ENCODE measurements at places on chromosomes 5 and 9.

DNA sequence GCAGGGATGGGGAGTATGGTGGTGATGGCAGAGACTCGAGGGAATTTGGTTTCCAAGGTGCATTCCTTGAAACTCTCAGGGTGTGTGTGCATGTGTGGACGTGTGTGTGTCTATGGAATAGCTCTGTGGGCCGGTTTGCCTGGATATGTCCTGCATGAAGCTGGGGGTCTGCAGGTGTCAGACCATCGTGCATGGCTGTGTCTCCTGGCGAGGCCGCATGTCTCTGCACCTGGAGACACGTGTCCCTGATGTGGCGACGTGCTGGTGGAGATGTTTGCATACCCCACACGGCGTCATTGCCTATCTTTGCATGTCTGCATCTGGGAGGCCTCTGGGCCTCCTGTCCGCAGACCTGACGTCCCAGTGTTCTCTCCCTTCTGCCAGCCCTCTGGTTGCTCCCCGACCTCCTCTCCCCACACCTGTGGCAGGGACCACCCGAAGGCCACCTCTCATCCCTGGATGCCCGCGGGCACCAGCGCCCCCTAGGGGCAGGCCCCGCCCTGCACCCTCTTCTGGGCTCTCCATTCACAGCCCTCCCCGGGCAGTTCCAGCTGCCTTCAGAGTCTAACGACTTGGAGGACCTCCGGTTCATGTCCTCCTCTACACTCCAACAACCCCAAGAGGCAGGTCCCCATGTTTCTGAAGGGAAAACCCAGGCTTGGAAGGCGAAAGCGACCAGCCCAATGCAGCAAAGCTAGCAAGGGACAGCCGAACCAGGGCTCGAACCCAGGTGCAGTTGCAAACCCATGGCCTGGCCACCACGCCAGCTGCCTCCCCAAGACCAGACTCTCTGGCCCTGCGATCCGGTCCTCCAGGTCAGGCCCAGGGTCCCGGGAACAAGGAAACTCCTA is 88.6 kb downstream of the LMX1B start:
- DNase-seq, result no peak

- DNase-seq, result no peak
Observed at GRCh38 chr5:177498013-177498787, 796 bp upstream of the PDLIM7 start.

DNA sequence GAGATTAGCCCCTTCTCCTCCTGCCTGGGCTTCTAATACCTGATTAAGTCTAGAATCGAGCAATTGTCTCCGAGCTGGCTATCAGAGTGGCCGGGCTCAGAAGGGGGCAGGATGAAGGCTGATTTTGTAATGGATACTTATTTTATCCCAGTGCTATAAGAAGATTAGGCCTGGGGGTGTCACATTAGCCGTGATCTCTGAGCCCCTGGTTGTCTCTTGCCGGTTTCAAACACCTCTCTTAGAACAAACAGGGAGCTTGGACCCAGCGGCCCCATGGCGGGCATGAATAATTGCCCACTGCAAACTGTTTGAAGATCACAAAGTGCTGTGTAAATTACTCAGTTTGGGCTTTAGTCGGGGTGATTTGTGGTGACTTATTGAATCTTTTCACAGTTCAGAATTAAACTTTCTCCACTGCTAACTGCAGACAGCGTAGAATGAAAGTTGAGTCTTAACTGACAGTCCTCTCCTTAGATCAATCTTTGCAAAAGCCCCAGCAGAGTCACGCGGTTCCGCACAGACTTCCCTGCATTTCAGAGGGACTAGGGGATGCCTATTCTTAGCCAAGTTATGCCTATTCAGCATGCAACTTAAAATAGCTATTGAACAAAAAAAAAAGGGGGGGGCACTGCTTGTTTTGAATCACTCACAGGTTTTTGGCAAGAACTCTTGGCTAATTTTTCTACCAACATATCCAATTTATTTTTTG is 200.6 kb upstream of the IRX1 start:
- DNase-seq, result no peak

DNA sequence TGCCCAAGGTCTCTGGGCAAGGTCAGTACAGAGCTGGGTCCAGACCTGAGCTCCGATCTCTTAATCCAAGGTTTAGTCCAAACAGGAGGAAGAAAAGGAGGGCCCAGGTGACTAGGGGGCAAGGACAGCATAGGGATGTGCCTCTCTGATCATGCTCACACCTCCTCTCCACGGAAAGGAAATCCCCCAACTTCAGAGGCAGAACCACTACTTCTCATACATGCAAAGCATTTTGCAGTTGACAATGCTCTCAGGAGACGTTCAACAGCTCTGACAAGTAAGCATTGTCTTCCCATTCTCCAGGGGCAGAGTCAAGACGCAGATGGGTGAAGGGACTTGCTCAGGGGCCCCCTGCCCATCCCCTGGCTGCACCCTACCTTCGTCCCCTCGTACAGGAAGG is 8.7 kb upstream of the CORO2A start:
- no peak for DNase-seq

- no peak for DNase-seq
Observed at GRCh38 chr9:129886226-129887174, 51.2 kb downstream of the USP20 start.

- no peak for DNase-seq
Observed at GRCh38 chr5:167587772-167588437, 703.5 kb upstream of the WWC1 start.

- DNase-seq, result no peak
Observed at GRCh38 chr5:3116366-3116765, 364.9 kb upstream of the IRX2 start.

- DNase-seq, result peak; percentile 85
Observed at GRCh38 chr9:129145841-129146292, 32.2 kb downstream of the IER5L start.

DNA sequence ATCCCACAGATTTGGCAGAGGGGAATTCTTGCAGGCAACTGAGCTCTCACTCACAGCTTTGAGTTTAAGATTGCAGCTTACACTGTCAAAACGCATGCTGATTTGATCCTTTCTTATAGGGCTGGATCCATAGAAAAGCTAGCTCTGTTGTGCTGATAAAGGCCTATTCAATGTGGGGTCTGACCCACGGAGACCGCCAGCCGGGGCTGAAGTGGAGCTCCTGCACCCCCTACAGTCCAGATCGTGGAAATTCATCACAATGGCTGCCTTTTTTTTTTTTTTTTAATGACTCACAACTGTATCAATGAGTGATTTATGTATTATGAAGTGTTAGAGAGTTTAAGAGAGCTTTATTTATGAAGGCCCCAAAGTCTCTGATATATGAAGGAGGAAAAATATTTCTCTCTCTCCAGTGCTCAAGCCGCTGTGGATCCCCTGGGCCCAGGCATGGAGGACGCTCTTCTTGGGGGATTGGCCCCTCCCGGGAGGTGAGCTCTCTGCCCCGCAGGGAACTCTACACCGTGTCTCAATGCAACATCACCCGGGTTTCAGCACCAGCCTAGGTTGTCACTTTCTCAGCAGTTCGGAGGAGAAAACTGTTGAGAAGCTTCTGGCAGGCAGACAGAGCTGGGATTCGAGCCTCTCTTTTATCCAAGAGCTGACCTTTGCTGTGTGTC is 700.2 kb downstream of the IRX1 start:
- DNase-seq, result peak; percentile 32

GRCh38 chr9:33709269-33709668 is 86.1 kb upstream of the PRSS3 start:
- DNase-seq, result no peak

DNA sequence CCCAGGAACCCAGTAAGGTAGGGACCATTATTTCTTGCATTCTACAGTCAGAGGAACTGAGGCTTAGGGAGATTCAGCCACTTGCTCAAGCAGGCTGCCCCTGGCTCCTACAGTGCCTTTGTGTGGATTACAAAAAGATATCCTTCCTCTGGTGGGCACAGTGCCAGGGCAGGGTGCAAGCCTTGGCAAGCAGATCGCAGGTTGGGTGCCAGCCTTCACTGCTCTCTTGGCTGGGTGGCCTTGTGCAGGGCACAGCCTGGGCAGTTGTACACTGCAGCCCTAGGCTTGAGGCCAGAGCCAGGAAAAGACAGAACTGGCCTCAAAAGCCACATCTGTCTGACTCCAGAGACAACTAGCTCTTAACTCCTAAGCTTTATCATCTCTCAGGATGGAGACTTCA is 15.0 kb downstream of the DOCK2 start:
- DNase-seq, result no peak

- DNase-seq, result no peak
Observed at GRCh38 chr5:141958546-141959172, 657 bp upstream of the PCDH12 start.

GRCh38 chr5:1124205-1125029 is 12.6 kb upstream of the SLC12A7 start:
- DNase-seq, result no peak

DNA sequence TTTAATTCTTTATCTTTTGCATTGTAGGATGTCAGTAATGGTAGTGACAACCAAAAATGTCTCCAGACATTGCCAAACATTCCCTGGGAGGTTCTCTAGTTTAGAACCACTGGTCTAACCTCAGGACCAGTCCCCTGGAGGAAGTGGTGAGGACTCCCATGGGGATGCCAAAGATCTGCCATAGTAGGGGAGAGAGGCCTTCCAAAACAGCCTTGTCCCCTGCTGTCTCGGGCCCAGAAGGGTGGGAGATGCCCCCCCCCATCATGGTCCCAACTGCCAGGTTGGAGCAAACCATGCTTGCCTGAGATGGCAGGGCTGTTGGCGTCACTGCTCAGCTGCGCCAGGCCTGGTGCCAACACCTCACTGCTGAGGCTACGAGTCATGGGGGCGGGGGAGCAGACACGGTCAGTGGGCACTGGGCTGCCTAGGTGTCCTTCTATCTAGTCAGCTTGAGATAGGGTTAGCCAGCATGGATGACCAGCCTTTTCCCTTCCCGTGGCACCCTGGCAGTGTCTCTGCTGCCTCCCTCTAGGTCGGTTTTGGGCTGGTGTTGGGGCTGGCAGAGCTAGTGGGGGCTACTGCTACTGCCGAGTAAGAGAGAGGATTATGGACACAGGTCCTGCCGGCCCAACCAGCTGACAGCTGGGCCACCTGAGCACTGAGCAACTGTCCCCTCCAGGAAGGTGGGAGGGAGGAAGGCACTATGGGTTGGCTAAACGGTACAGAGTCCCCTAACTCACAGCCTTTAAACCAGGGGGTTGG is 8.3 kb upstream of the CXXC5 start:
- DNase-seq, result no peak

- DNase-seq, result no peak
Observed at GRCh38 chr9:15738011-15738410, 185.2 kb downstream of the CCDC171 start.

DNA sequence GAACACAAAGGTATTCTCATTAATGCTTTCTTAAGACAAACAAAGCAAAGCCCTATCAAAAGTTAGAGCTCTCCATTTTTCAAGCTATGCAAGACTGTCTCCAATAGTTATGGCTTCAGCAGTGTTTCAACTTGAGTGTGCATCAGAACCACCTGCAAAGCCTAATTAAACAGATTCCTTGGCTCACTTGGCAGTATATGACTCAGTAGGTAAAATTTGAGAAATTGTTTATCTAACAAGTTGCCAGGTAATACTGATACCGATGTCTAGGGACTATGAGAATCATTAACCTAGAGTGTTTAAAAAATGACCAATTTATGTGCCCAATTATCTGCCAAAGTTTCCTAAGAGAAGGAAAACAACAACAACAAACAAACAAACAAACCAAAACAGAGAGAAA is 60.3 kb upstream of the PARP8 start:
- DNase-seq, result no peak

DNA sequence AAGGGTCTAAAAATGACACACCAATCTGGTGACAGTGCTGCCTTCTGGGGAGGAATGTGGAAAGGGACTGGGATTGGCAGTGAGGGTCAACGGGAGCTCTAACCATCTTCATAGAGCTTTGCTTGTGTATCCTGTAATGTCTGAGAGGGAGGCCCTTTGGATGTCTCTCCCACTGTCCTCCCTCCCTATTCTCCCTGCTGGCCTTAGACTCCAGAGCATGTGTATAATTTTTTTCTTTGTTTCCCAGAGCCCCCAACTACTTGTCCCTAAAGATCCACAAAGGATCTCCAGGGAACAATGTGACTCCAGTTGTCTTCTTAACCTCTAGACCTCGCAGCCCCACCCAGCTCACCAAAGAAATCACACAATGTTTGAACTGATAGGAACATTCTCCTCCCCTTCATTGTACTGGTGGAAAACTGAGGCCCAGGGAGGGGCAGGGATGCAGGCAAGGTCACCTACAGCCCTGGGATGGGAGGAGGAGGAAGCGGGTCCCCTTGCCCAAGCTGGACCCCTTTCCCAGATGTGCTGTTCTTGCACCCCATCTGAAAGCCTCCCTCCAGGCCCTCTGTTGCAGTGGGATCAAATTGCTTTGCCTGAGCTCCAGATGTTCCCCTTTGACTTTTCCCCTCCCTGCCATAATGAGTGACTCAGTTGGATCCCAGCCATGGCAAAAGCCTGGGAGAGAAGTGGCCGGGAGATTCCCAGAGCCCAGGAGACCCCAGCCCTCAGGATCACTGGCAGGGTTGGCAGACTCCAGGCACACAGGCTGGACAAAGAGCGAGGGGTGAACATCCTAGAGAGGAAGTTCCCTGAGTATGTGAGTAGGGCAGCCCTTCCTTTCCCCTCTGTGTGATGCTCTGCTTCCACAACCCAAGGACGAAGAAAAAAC is 21.8 kb downstream of the SPARC start:
- DNase-seq, result no peak

- DNase-seq, result no peak
Observed at GRCh38 chr5:149439899-149440542, 60.9 kb upstream of the IL17B start.

- no peak for DNase-seq
Observed at GRCh38 chr5:112087222-112087621, 330.2 kb upstream of the NREP start.

DNA sequence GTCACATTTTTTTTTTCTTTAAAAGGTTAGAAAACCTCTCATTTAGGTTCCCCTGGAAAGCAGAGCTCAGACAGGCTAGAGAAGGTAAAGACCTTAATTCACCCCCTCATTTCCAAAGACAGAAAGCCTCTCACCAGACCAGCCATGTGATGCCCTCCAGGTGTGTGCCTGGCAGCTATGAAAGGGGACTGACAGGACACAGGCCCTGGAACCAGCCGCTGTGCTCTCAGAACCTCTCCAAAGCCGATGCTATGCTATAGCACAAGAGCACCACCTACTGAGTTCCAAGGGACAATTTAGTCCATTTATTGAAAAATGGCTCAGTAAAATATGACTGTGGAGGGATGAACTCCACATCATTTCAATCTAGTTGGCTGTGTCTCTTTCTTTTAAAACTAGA is 48.8 kb downstream of the FANCC start:
- no peak for DNase-seq

DNA sequence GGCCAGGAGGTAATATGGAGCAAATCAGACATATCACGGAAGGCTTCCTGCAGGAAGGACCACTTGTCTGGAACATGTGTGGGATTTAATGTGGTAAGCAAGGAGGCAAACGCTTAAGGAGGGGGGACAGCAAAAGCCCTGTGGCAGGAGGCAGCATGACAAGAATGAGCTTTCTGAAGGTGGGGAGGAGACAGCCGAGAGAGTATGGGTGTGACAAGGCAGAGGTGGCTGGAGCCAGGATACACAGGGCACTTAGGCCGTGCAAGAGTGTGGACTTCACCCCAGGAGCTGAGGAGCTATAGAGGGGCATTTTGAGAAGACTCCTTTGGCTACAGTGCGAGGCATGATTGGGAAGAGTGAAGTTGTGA is 14.4 kb upstream of the S1PR3 start:
- no peak for DNase-seq

- no peak for DNase-seq
Observed at GRCh38 chr5:83312663-83313062, 158.9 kb upstream of the VCAN start.

GRCh38 chr9:27726244-27727081 is 153.2 kb upstream of the C9orf72 start:
- DNase-seq, result peak; percentile 43

GRCh38 chr9:129262261-129262660 is 84.2 kb upstream of the IER5L start:
- DNase-seq, result no peak

- no peak for DNase-seq
Observed at GRCh38 chr5:84292788-84293653, 91.7 kb downstream of the EDIL3 start.
